ENCODE measurements at places on chromosomes 16 and 17. TPM values are rescaled to one million over a fixed set of nuclear protein-coding genes. Genes with fewer than 3 reads are reported as not detected.

The NPIPA2 gene
- total RNA-seq = 10.2 TPM

The SOST gene
- total RNA-seq = not detected

DNA sequence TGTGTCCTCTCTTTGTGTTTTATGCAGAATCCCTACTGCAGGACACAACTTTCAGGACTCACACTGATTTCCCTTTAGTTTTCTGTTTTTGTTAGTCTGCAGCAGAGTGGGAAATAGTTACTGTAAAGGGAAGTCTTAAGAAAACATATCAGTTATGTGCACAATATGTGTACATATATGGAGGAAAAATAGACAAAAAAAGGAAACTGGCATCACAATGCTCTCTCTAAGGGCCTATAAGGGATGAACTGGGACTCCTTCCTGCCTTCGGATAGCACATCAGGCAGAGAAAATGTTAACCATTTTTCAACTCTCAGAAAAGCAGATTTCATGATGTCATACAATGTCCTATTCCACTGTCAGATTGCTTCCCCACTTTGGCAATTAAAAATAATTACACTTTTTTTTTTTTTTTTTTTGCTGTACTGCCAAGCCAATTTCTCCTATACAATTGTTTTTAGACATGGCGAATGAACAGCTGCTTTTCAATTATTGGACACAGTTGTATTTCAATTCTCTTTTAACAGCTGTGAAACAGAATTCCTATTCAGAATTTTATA, 112.5 kb upstream of the KCNJ16 start:
- no peak for DNase-seq

The KLHL10 gene
- not detected for total RNA-seq

The RNF222 gene
- total RNA-seq = not detected

The GUCY2D gene
- not detected for total RNA-seq

GRCh38 chr16:48499923-48500381, 110.0 kb downstream of the N4BP1 start:
- DNase-seq = no peak

DNA sequence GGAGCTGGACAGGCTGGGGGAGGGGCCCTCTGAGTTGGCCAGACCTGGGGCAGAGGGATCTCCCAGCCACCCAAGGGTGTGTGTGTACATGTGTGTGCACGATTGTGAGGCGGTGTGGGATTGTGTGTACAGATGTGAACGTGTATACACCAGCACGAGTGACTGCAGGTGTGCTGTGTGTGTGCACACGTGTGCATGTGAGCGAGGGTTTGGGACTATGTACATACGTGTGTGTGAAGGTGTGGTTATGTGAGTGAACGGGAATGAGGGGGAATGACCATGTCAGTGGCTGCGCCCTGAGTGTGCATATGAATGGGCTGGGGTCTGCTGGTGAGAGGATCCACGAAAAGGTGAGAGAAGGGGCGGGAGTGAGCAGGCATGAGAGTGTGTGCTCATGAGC, 22.4 kb upstream of the TAC4 start:
- DNase-seq = no peak

The SLC38A8 gene
- 2.0 TPM for total RNA-seq

DNA sequence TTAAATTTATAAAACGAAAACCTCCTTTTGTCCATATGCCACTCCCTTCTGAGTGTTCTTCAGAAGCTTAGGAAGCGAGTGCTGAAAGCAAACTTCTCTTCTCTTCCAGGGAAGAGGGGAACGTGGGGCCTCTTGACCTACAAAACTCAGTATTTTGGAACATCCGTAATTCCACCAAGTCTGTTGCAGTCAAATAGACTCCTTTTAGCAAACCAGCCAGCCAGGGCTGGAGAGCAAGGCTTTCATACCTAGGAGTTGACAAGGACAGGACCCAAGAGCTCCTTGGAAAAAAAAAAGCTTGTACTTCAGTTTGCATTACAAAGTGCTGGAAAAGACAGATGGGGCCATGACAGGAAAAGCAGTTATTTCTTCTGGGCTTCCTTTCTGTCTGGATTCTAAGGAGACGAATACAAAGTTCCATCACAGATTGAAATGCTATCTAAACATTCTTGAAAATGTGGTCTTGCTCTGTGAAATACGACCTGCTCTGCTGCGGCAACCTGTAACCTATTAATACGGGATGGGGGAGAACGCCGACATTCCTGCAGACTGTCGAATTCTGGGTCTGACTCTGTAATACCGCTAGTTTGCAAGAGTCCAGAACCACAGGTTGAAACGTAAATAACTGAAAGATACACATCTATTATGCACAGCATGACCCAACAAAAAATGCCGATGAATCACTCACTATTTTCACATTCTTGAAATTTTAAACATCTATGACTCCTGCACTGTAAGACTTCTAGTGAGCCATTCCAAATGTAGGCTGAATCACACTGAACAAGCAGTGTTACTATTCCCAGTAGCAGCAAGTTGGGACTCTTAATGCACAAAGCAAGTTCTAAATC, 20.6 kb downstream of the VPS53 start:
- no peak for DNase-seq

DNA sequence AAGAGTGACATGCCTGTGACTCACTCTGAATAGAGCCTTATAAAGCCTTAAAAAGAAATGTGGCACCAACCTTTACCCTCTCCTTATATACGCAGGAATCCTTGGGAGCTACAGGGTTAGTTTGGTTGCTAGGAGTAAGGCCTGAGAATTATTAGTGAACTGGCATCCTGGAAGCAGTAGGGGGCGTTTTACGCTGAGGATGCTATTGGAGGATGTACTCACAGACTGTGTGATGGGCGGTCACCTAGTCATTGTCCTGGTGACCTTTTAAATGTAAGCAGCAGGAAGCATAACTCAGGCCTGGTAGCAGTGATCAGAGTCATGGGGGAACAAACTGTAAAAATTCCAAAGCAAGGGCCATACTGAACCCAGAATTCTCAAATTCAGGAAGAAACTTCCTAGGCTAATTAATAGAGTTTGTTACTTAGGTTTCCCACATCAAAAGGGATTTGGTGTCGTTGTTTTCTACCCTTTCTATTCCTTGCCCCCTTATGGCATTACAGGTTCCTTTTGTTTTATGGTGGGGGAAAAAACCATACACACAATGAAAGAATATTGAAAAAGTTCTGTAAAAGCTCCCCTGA, 153.8 kb downstream of the SNX11 start:
- no peak for DNase-seq

- no peak for DNase-seq
Measured at GRCh38 chr17:79693419-79693818, 37.3 kb upstream of the ENPP7 start.

- DNase-seq = peak; percentile 81
Measured at GRCh38 chr16:81521141-81521626, 76.6 kb downstream of the CMIP start.

DNA sequence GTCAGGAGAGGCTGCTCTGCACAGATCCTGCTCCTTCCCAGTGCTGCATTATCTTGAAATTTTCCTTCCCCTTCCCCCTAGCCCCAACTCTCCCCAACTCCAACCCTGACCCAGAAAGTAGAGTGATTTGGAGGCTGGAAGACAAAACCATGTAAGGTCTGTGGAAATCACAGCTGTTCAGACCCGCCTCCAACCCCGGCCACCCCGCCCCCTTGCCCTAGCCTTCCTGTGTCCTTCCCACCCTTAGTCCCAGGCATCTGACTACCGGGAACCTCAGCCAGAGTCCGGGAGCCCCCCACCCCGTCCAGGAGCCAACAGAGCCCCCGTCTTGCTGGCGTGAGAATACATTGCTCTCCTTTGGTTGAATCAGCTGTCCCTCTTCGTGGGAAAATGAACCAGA, at the start of gene AOC3:
Gene AOC3 (plus strand): TSS at position 246 of the 400 bp plus-strand sequence. CDS start 145 bp downstream, at position 391.
- no peak for DNase-seq

DNA sequence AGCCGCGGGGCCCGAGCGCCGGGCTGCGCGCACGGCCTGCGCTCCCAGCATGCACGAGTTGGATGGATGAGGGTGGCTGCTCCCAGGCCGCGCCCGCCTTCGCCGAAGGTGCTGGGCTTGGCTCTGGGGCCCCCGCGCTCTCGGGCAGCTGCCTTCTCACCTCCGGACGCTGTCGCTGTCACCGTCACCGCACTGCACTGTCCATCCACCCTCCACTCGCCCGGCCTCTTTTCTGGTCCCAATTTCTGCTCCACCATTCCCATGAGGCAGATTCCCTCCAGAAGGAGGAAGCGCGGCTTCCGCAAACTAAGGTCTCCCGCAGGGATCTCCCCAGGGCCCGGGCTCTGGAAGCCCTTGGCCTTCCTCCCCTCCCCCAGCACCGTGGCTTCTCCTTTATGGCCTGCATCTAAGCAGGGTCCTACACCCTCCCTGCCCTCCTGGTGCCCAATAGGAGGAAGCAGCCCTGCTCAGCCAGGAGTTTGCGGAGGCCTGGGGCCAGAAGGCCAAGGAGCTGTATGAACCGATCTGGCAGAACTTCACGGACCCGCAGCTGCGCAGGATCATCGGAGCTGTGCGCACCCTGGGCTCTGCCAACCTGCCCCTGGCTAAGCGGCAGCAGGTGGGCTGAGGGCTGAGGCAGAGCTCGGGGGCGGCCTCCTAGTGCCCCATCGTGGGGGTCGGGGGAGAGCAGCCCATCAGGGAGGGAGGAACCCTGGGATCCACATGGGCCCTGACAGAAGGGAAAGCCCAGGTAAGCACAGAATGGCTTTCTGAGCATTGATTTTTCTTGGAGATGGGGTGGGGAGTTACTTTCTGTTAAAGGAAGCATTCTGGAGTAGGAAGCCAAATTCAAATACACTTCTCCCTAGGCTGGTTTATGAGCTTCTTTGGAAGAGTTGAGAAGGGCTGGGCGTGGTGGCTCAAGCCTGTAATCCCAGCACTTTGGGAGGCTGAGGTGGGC, 899 bp downstream of the ACE start:
- DNase-seq = no peak

The ABCA6 gene
- 34.6 TPM for total RNA-seq

DNA sequence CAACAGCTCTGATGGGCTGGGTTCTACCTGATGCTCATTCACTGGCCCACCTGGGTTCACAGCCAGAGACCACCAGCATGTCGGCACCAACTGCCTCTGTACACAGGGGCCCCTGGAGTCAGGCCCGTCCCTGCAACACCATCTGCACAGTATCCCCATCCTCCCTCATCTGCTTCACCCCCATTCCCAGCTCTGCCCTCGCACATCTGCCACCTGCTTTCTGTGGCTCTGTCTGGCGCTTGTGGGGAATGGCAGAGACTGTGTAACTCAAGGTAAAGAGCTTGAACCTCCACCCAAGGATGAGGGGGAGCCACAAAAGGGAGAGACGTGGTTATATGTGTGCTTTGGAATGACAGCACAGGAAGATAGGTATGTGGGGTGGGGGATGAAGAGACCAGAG, 27.2 kb downstream of the SMPD3 start:
- DNase-seq = no peak

- no peak for DNase-seq
Measured at GRCh38 chr16:57635266-57636097, 7.1 kb downstream of the ADGRG1 start.

The WNT9B gene
- 2.2 TPM for total RNA-seq

The CD300LB gene
- not detected for total RNA-seq

The C16orf92 gene
- total RNA-seq = not detected

The C1QL1 gene
- 16.1 TPM for total RNA-seq

The NPIPA5 gene
- 63.4 TPM for total RNA-seq

The CCL18 gene
- total RNA-seq = not detected

The ARHGDIA gene
- 279 TPM for total RNA-seq

DNA sequence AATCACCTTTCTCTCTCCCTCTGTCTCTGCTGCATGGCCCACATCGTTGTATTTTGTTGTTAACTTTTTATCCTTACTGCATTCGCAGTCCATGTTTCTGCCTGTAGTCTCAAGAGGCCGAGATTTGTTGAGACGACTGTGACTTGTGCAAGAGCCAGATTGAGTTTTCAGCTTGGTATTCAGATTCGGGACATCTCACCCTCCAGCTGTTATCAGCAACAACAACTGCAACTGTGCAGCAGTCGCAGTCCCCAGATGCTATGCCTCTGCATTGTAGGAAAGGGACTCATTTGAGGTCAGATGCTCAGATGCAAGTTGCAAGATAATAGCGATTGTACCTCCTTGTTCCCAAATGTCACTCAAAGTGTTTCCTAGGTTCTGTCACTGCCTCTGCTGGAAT, 209.0 kb downstream of the SNX29 start:
- no peak for DNase-seq

The KRTAP4-4 gene
- total RNA-seq = not detected

DNA sequence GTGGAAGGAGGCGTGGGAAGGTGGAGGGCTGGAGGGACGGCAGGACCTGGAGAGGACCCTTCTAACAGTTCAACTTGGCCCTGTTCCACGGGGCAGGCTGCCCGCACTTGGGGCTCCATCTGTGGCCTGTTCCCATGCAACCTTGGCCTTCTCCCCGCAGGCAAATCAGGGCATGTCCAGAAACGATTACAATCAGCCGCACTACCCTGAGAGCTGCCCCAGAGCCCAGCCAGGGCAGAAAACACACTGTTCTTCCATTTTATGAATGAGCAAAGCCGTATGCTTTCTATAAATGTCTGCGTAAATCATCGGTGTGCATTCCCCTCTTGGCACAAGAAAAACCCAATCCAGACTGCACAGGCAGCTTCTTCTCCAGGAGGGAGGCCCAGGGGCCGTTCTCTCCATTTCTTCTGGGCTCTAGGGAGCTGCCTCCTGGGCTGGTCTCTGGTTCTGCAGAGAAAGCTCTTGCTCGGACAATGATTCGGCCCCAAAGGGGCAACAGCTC, 228.7 kb downstream of the SOX9 start:
- no peak for DNase-seq

The KRT39 gene
- total RNA-seq = 0.40 TPM

The ACAP1 gene
- 3.6 TPM for total RNA-seq

DNA sequence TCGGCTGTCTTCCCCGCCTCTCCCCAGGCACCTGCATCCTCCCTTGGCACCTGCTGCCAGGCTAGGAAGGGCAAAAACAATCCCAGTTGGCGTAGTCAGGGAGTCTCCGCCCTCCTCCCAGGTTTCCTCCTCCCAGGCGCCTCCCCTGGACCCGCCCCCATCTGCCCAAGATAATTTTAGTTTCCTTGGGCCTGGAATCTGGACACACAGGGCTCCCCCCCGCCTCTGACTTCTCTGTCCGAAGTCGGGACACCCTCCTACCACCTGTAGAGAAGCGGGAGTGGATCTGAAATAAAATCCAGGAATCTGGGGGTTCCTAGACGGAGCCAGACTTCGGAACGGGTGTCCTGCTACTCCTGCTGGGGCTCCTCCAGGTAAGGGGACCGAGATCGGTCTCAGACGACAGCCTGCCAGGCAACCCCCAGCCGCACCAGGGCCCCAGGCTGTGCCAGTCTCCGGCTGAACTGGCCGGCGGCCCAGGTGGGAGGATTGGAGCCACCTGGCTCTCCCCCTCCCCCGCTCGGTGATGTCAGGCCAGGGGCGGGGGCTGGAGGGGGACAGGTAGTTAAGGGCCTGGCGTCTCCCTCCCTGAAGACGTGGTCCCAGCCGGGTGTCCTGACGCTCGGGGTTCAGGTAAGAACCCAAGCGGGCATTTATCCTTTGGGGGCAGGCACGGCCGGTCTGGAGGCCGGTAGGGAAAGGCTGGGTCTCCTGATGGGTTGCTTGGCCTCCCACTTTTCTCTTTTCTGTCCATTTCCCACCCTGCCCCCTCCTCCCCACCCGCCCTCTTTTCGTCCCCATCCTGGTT, at the start of gene GRB7:
Gene GRB7 (plus strand): TSS at position 179 of the 808 bp plus-strand sequence. CDS start 4,364 bp downstream, outside the sequence.
- no peak for DNase-seq

The ITGA2B gene
- total RNA-seq = 9.7 TPM

- no peak for DNase-seq
Measured at GRCh38 chr16:86929057-86929871, 350.9 kb downstream of the FOXL1 start.

All from dorsolateral prefrontal cortex (tissue), 122 donors.